ENCODE measurements at places on chromosomes 2 and 18. TPM values are rescaled to one million over a fixed set of nuclear protein-coding genes. Genes with fewer than 3 reads are reported as not detected.

The FAM136A gene
- 21.3 TPM for total RNA-seq

The MARCHF4 gene
- not detected for total RNA-seq

DNA sequence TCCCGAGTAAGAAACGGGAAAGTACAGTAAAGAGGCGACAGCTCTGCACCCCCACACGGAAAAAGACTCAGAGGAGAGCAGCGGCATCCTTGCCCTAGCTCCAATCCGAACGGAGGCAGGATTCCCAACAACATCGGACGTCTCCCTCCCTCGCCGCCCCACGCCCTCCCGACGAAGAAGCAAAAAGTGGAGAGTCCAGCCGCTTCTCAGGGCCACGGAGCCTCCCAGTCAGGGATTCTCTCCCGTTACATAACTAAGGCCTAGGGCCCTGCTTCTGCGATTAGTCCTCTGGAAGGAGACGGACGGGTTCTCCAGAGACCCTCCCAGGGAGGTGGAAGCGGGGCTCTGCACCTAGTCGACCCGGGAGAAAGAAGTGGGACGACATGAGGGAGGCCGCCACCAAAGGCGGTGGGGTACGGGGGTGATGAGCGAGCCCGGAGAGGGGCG, 587 bp downstream of the SUMO1 start:
- DNase-seq: no peak

The REEP1 gene
- total RNA-seq: 21.7 TPM

GRCh38 chr2:178163395-178163794, 30.9 kb upstream of the OSBPL6 start:
- DNase-seq: no peak

The KANSL1L gene
- total RNA-seq: 25.9 TPM

- DNase-seq: no peak
These were observed 18.1 kb downstream of the RAB31 start for GRCh38 chr18:9726175-9726574.

The CXCR1 gene
- total RNA-seq: 1.9 TPM

GRCh38 chr2:222358876-222359275, 60.1 kb upstream of the PAX3 start:
- DNase-seq: peak; percentile 75

DNA sequence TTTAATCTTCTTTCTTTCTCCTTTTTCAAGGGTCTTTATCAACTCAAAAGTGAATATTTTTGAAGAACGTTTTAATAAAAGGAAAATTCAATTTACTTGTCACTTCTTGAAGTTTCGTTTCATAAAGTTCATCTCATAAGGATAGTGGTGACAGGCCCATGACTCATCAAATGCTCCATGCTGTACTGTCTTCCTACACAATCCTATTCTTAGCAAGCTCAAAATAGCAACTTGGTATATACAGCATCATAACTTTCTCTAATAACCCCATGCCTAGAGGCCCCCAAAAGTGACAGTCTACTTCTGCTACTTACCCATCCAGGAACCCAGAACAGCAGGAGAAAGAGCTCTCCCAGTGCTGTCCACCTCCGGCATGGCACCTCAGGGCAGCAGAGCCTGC, 7.7 kb downstream of the FBXO15 start:
- no peak for DNase-seq

- DNase-seq: no peak
These were observed 19.7 kb downstream of the CLUL1 start for GRCh38 chr18:616380-616995.

The MYO1B gene
- total RNA-seq: 20.8 TPM

The NBEAL1 gene
- 28.7 TPM for total RNA-seq

DNA sequence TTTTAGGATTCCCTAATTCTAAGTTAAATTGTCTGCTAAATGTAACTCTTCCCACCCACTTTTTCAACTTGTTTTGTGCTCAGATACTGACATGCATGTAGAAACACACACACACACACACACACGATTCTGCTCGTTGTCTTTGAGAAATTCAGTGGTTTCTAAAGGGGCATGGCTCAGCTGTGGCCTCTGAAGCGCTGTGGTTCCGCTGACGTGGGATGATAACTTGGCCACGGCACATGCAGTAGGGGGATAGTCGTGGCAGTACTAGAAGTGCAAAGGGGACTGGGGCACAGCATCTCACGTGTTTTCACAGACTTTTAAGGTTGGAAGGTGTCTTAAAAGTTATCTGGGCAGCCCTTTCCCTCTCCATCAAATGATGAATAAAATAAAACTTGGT, 18.4 kb downstream of the CASP10 start:
- no peak for DNase-seq

GRCh38 chr2:96342085-96342484, 6.5 kb downstream of the NCAPH start:
- no peak for DNase-seq

GRCh38 chr2:97067279-97068004, 27.2 kb downstream of the FAHD2B start:
- DNase-seq: no peak

DNA sequence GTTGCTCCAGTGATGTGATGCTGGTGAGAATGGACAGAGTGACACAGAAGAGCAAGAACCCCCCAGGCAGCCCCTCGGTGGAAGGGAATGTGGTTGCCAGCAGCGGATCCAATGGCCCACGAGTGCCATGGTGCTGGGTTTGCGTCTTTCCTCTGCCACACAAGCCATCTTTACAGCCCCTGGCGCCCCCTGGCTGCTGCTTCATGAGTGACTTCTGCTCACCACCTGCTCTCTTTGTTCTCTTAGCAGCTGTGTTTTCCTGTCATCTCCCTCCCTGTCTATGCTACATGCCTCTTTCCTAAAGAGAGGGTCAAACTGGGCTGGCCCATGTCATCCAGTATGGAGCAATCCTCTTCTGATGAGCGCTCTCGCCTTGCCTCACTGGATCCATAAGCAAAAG, 300.0 kb upstream of the SMIM21 start:
- DNase-seq: no peak

- no peak for DNase-seq
These were observed 33.7 kb downstream of the FASTKD2 start for GRCh38 chr2:206799083-206799482.

GRCh38 chr2:86744152-86744551, 24.1 kb downstream of the RMND5A start:
- no peak for DNase-seq

The POTEI gene
- total RNA-seq: not detected

GRCh38 chr2:240875228-240876034, 6.8 kb downstream of the AGXT start:
- no peak for DNase-seq

DNA sequence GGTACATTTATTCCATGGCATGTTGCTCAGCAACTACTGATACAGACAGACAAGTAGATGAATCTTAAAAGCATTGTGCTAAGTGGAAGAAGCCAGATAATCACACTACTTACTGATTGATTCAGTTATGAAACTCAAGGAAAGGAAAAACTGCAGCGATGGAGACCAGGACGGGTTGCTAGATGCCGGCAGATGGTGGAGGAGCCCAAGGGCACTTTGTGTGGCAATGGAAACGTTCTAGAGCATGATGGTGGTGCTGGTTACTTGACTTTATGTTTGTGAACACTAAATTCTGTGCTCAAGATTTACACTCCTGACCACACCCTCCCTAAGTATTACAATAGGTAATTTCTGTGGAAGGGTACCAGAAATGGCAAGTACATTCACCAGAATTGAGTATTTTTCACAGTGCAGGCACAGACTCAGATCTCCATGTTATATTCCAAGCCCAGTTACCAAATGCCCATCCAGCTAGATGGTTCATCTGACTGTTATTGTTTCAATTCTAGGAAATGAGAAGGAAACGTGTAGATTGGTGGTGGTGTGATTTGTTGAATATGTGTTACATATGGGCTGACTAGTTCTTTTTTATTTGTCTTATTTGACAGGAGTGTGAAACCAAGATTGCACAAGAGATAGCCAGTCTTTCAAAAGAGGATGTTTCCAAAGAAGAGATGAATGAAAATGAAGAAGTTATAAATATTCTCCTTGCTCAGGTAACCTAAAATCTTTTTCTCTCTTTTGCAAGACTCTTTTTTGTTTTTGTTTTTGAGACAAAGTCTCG, 55.1 kb downstream of the RALBP1 start:
- no peak for DNase-seq

GRCh38 chr2:134782792-134783191, 55.6 kb upstream of the ACMSD start:
- DNase-seq: no peak

The IL37 gene
- not detected for total RNA-seq

The PRKAG3 gene
- total RNA-seq: 0.13 TPM

The WIPF1 gene
- 20.9 TPM for total RNA-seq

The NTSR2 gene
- not detected for total RNA-seq

The RNF152 gene
- 10.2 TPM for total RNA-seq

- DNase-seq: no peak
These were observed 53.5 kb downstream of the C18orf63 start for GRCh38 chr18:74368901-74369705.

Measured in cardiac septum (tissue), 1 donor.